Hippocampal formation (tissue), 2 donors: ENCODE measurements at places on chromosomes 5 and 9.

DNA sequence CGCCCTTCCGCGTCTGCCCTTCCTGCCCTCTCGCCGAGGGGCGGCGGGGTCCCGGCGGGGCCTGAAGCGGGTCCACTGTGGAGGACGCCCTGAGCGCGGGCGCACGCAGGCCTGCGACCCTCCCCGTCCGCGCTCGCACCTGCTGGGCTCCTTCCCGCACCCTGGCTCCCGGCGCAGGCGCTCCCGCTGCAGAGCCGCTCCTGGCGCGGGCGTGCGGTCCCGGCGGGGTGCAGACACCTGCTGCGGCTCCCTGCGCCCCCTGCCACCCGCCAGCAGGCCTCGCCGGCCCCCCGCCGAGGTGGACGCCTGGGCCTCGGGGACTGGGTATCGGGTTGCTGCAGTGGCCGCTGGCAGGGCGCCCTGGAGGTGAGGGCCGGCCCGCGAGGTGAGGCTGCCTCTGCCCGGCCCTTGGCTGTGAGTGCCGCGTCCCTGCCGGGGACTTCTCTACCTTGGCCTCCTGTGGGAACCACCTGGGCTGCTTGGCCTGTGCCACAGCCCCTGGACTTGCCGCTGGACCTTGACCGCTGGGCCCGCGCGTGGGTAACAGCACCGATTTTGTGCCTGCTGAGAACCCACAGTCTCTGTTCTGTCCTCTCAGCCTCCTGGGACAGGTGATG lies 627 bp downstream of the ARRDC1 start:
- no peak for DNase-seq

DNA sequence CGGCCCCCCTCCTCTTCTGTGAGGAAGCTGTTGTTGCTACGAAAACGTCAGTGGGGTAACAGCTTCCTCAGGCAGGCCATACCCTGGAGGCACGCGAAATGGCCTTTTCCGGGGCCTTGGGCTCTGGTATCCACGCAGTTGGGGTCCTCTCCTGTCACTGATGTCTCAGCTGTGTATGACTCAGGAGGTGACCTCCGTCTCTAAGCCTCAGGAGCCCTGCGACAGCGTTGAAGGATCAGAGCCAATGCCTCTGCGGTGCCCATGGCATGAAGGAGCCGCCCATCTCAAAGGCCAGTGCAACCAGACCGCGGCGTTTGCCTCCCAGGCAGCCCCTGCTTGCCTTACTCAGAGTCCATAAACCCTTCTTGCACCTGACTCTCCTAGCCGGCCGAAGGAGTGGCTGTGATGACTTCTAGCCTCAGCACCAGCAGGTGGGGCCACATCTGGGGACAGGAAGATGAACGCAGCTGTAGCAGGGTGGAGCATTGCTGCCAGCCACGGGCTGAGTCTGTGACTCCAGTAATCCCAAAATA lies 1.0 kb upstream of the MXD3 start:
- DNase-seq, result no peak

- DNase-seq, result peak; percentile 62
Measured at GRCh38 chr5:115069087-115069968, 100.4 kb downstream of the TRIM36 start.

DNA sequence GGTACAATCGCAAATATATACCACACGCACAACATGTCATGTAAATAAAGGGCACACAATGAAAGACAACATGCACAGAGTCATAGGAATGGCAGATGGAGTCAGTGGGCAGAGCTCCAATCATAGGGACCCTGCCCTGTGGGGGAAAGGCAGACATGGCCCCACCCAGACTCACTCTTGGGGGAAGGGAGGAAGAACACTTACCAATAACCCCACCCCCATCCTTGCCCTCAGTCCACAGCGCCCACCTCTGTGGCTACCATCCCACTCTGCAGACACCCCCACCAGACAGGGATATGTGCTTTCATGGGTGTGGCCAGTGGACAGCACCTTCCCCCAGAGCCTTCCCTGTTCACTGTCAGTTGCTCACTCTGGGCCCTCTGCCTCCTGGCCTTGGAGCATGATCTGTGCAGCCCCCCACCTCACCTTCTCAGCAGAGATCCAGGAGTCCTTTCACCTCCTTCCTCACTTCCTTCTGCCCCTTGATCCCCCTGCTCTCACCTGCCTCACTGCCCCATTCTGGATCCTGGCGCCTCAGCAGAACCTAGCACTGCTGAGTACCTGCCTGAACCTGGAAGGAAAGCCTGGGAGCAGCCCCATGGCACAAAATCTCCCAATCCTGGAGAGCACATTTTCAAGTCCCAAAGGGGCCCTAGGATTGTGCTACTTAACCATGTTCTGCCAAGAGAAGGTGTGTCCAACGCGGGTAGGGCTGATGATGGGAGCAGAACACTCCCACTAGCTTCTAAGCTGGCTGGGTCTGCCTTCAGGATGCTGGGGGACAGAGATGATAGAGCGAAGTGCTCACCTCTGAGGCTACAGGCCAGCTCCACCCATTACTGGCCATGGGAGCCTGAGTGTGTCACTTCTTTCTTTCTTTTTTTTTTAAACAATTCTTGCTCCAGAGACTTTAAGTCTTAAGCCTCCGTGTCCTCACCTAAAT lies 1.5 kb upstream of the PHF19 start:
- no peak for DNase-seq

- DNase-seq, result peak; percentile 41
Measured at GRCh38 chr5:150801117-150801927, 22.8 kb downstream of the SMIM3 start.

DNA sequence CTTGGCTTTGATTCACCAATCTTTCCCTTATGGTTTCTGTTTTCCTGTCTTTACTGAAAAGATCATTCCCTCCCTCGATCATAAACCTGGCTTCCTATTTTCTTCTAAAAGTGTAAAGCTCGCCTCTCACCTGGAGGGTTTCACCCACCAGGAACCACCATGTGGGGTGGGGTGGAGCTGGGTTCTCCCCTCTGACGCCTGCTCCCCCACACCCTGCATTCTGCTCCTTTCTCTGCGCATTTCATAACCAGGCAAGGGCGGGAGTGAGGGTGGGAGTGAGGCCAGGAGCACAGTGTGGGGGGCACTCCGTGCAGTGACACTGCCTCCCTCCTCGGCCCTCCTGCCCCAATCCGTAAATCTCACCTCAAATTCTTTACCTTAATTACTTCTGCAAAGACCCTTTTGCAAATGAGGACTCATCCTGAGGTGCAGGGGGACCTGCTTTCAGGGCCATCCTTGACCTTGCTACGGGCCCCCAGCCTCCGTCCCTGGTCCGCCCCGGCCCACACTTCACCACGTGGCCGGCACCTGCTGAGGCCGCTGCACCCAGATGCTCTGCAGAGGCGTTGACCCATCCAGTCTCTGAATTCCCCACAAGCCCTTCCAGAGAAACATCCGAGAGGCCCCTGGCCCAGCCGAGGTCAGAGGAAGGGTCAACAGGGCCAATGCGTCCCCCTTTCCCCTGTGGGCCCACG lies 59.3 kb downstream of the KCNT1 start:
- DNase-seq, result no peak

DNA sequence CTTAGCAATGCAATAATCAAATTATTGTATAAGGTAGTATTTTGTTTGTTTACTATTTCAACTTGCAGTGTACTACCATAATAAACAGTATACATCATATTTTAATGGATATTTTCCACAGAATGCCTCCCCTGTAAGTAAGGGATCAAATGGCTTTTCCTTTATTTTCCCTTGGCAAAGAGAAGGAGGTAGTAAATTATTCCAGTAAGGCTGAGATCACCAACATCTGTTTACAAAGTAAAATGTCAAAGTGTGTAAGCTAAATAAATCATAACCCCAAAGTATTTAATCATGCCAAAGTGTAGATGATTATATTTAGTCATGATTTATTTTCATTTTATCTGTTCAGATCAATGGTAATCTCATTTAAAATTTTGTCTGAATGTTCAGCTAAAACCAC lies 537.6 kb downstream of the PRDM9 start:
- no peak for DNase-seq

DNA sequence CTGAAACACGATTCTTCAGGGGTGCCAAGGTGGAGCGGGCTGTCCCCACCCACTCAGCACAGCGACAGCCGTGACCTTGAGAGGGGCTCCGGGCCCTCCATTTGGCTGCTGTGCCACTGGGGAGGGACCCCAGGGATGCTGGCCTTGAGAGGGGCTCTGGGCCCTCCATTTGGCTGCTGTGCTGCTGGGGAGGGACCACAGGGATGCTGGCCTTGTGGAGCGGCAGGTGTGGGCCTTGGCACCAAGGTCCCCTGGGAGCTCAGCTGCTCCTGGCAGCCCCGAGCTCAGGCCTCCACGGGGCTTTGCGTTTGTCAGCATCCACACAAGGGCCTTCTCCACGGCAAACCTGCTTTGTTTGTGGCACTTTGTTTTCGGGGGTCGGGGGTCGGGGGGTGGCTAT lies 137.6 kb upstream of the LPCAT1 start:
- DNase-seq, result no peak

DNA sequence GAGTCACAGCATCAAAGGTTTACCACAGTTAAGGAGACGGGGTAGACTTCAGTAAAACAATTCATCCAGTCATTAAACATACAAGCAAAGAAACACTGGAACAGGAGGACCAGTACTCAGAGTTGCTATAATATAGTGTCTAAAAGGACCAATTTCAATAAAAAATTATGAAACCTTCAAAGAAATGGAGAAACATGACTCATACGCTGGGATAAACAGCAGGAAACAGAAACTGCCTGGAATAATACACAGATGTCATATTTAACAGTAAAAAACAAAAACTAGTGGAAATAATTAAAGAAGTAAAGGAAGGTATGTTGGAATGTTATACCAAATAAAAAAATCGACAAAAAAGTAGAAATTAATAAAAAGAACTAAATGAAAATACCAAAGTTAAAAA lies 1075.9 kb downstream of the NR2F1-AS1 start:
- no peak for DNase-seq

GRCh38 chr5:2996687-2997086 lies 245.2 kb upstream of the IRX2 start:
- DNase-seq, result no peak

- DNase-seq, result no peak
Measured at GRCh38 chr9:70901013-70901412, 220.4 kb downstream of the TRPM3 start.

DNA sequence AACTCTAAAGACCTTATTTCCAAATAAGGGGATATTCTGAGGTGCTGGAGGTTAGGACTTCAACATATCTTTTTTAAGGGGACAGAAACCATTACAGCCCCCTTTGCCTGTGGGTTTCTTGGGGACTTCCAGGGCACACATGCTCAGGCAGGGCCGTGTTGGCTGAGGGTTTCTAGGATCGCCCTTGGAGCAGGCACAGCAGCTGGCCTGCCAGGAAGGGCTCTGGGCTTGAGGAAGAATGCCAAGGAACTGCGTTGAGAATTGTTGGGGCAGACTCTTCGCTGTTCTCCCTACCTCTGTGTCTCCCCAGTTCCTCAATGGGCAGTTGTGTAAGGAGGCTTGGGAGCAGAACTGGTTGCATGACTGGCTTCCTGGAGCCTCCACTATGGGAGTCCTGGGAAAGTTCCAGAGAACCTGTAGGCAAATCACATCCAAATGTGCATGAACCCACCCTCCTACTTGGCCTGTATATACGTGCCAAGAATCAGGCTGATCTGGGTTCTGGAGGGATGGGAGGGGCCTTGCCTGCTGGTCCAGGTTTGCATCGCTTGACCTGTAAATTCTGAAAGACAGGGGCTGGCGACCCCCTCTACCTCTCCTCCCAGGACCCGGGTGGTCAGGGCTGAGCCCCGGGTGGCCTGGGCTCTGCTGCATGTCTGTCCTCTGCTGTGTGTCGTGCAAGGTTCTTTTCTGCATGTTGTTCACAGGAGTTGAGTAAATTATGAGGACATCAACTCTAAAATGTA lies 65.5 kb downstream of the HSPA4 start:
- no peak for DNase-seq

- DNase-seq, result no peak
Measured at GRCh38 chr9:38106488-38106887, 37.5 kb upstream of the SHB start.

GRCh38 chr5:77957516-77957915 lies 181.4 kb upstream of the TBCA start:
- DNase-seq, result no peak

DNA sequence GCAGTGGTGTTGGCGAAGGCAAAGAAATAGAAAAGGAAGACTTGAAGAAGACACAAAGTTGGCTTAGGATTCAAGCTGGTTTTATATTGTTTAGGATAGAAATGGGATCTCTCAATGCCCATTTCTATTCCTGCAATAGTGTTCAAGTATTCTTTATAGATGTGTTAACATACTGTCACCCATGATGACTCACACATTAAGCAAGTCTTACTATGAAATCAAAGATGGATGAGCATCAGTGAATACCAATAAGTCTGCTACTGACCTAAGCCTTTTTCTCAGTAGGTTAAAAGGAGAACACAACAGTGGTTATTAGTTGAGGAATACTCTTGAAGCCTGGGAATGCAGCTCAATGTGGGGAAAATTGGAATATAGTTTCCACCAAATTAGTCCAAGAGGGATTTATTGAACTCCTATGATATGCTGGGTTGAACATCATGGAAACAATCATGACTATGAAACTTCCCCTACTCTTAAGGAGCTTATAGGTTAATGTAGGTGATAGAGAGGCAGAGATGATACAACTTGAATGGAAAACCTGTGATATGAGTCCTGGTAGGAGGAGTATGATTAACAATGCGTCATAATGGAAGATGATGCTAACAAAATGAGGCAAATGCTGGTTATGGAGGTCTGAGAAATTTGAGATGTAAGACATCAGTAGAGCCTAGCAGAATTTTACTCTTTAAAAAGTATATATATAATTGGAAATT lies 417.1 kb upstream of the DAP start:
- no peak for DNase-seq
